ENCODE measurements at places on chromosomes 11 and 22.

DNA sequence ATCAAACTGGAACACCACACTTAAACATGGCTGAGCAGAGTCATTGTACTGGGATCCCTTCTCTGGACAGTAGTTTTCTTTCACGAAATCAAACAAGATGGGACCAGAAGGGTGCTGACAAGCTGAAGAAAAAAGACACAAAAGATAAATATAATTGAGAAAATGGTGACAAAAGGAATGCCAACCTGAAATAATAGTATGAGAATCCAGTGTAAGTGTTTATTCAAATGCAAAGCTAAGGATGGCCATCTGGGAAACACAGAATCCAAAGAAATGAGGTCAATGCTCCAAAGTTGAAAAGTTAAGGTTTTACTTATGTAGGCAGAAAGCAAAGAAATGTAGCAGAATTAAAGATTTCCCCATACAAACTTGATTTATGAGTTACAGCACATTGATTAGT is 5.3 kb upstream of the OR52E5 start:
- DNase-seq: no peak

GRCh38 chr11:101126551-101127196 is 2.9 kb downstream of the PGR start:
- DNase-seq: no peak

DNA sequence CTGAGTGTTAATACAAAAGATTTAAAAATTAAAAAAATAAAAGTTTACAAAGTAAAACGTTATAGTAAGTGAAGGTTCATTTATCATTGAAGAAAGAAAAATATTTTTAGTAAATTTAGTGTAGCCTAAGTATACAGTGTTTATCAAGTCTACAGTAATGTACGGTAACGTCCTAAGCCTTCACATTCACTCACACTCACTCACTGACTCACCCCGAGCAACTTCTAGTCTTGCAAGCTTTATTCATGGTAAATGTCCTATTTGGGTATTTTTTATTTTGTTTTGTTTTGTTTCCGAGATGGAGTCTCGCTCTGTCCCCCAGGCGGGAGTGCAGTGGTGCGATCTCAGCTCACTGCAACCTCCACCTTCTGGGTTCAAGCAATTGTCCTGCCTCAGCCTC is 8.8 kb downstream of the CASTOR1 start:
- no peak for DNase-seq

DNA sequence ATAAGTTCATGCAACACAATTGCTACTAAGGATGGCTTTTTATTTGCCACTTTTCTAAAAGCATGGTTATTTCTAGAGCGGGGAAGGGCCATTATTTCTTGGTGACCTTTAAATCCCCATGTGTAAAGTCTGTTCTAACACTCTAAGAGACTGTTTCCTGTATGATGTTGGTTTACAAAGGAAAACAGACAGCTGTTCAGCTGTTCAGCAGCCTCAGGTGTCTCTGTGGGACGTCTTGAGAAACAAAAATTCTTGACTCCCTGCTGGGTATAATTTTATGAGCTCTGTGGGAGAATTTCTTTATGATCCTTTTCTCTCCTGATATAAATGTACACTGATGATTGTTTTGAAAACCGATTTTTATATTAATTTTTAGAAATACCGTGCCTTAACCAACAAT is 13.9 kb downstream of the MUC15 start:
- DNase-seq: no peak

- DNase-seq: no peak
Observed at GRCh38 chr22:33300165-33300564, 242.0 kb upstream of the SYN3 start.

- DNase-seq: no peak
Observed at GRCh38 chr11:112526699-112527416, 266.2 kb upstream of the PLET1 start.

DNA sequence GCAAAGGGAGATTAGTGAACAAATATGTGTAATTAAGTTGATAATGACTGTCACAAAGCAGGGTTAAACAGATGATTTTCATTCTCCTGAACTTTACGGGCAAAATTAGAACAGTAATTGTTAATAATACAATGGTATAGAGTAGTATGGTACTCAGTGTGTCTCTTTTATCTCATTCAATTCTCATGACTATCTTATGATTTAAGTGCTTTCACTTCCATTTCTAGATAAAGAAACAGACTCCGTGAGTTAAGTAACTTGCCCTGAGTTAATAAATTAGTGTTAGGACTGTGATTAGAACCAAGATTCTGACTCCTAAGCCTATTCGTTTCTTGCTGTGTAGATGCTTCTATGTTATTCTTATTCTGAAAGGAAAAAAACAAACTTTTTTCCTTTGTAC is 22.0 kb downstream of the PIH1D2 start:
- DNase-seq: no peak

GRCh38 chr11:70183483-70184176 is 19.5 kb upstream of the FADD start:
- no peak for DNase-seq

- no peak for DNase-seq
Observed at GRCh38 chr11:125935056-125935455, 10.8 kb upstream of the VSIG10L2 start.

- no peak for DNase-seq
Observed at GRCh38 chr22:38906052-38906451, 34.0 kb upstream of the CBX6 start.

DNA sequence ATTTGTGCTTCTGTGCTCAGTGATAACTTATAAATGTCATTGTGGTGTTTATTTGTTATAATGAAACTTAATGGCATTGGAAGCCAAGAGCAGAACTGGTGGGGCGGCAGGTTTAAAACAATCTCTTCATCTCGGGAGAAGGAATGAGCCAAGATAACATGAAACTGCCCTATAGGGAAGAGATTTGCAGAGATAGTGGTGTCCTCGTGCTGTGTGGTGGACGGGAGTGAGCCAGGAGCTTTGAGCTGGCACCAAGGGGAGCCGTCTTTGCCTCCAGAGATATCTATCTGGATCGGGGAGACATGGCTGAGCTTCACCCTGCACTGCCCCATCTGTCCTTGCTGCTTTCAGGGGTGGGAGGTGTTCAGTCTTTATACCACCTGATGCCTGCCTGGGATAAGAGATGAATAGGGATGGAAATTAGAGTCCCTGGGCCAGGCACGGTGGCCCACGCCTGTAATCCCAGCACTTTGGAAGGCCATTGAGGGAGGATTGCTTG is 189.6 kb downstream of the ST3GAL4 start:
- DNase-seq: no peak

DNA sequence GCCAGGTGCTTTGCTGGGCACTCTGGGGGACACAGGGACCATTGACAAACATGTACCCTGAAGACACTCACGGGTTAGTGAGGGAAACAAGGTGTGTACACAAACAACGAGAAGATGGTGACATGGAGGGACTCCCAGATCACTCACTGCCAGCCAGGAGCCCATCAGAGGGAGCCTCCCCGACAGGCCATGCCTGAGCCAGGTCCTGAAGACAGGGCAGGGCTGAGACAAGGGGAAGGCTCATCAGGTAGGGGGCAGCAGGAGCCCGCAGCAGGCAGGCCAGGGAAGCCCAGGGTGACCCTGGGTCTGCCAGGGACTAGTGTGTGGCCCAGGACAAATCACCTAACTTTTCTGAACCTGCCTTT is 127.9 kb downstream of the BUD13 start:
- no peak for DNase-seq

GRCh38 chr11:61545341-61545740 is 35.5 kb downstream of the SYT7 start:
- DNase-seq: no peak

DNA sequence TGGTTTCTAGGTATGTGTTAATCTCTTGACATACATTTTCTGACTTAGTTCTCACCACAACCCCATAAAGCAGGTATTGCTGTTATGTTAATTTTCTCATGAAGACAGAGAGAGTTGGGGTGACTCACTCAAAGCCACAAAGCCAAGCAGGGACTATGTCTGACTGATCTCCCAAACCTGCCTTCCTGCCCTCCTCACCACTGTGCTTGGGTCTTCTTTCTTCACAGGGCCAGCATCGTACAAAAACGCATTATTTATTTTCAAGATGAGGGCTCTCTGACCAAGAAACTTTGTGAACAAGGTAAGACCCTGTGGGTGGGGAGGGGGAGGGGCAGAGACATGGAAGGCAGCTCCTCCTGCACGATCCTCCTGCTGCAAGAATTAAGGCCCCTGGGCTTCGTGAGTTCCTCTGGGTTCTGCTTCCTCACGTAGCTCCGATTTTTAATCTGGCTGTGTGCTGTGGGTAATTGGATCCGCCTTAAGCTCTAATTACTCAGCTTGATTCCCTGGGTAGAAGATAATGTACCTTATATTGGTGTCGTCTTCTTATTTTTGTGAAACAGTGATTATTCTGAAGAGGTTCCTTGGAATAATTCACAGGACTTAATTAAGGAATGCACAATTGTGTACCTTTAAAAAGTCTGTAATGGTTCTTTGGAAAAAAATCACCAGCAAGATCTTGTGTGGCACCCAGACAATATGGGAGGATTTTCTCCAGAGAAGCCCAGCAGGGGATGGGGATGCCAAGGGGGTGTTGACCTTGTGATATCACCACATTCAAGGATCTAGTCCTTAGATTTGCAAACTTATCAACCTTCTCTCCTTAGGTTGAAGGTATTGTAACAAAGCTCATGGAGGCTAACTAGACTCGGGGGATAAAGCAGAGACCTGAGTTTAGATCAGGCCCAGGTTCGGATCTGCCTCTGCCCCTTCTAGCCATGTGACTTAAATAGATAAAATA is 112.9 kb downstream of the SPON1 start:
- DNase-seq: no peak

- DNase-seq: no peak
Observed at GRCh38 chr11:87440076-87440770, 402.5 kb downstream of the TMEM135 start.

DNA sequence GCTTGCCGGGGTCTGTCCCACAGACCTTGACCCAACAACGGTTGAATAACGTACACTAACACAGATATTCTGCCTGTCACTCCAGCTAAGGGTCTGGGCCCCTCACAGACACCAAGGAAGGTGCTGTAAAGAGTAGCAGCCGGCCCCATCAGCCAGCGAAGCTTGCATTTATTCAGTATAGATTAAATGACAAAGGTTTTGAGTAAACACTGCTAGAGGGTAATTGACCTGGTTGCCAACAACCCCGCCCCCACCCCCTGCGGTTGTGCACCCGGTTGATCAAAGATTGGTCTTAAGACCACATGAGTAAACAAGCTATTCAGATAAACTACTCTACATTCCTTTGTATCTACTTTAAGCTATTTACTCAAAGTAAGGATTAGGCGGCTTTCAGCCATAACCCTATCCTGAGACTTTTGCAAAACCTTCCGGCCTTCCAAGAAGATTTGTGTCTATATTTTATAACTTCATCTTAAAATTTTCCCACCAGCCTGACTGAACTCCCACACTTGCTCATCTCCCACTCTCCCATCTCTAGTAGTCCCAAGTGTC is 4.8 kb upstream of the CKAP5 start:
- no peak for DNase-seq

- no peak for DNase-seq
Observed at GRCh38 chr22:19756288-19757128, 4.1 kb upstream of the TBX1 start.

DNA sequence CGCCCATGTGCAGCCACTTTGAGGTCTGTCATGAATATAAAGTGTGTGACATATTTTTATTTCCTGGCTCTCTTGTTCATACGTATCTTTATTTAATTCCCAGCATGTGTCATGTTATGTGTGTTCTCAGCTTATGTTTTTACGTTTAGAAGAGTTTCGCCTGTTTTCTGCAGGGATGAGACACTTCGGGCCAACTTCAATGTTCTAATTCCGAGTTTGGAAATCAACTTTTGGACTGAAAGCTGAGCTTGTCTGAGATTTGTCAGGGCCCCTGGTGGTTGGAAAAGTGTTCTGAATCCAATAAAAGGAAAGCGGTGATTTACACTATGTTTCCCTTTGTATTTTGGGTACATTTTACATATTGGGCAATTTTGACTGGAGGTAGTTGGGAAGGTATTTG is 810.7 kb downstream of the TBC1D22A start:
- no peak for DNase-seq

DNA sequence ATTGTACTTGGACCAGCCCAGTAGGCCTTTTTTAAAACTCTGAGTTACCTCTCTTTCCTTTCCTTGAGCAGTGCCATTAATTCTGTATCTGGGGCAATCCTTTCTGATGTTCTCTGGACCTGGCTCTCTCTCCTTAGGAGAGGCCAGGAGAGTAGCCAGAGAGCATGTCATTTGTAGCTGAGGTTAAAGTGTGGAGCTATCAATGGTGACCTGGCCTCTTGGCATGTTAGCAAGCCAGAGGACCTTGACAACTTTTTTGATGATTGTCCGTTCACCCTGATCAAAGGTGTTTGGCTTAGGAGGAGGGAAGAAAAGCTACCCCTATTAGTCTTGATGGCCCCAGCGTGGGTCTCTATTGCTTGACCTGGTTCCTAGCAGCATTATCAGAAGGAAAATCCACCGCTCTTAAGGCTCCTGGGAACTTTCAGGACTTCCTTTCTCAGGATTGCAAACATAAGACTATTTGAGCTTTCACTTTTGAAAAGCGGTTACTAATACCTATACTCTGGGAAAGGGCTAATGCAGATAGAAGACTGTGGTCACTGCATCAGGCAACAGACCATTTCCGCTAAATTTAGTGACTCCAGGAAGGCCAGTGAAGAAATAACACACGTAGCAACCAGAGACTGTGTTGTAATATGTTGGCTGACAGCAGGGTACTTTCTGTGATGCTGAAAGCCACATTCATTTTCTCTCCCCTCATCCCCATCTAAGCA is 18.2 kb downstream of the LIMK2 start:
- DNase-seq: no peak

DNA sequence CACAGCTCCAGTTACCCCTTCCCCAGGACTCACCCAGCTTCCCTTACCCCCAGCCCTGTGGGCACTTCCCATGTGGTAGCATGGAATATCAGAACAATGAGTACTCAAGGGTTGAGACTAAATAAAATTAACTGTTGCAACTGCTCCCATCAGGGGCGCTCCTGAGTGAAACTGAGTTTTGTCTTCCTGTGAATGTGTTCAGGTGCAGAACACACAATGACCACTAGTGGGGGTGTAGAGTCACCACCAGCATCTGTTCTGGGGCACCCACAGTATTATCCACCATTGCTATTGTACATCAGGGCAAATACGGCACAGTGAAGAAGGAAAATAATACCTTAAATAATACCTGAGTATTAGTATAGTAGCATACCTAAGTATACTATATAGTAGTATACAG is 689.7 kb downstream of the TBC1D22A start:
- no peak for DNase-seq

DNA sequence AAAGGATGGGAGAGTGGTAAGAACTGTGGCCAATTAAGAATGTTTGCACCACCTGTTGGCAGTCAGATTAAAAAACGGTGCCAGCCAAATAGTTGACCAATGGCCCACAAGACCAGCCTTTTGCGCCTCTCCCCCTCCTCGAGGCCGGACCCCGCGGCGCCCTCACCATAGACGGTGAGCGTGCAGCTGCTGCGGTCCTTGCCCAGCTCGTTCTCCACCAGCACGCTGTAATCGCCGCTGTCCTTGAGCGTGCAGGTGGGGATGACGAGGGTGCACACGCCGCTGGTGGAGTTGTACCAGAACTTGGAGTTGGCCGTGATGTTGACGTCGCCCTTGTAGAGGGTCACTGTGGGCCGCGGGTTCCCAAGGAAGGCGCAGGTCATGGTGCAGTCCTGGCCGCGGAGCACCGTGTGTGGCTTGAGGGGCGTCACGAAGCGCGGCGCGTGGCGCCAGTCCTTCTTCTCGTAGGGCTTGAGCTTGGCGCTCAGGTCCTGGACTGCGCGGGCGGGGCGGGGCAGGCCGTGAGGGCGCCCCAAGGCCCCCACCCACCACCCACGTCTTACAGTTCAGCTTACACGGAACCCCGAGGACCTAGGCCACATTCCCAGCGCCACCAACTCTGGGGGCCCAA is 7.2 kb downstream of the TMEM86A start:
- DNase-seq: no peak

- no peak for DNase-seq
Observed at GRCh38 chr11:76944225-76944624, 83.5 kb downstream of the ACER3 start.

- DNase-seq: peak; percentile 71
Observed at GRCh38 chr22:42649246-42650099, at the start of gene CYB5R3. TSS of gene CYB5R3 (minus strand) at chr22:42649392. CDS start at chr22:42649315, 77 bp downstream.

All from neural crest cell (in vitro differentiated cells).